ENCODE measurements at places on chromosomes 3 and 15.

DNA sequence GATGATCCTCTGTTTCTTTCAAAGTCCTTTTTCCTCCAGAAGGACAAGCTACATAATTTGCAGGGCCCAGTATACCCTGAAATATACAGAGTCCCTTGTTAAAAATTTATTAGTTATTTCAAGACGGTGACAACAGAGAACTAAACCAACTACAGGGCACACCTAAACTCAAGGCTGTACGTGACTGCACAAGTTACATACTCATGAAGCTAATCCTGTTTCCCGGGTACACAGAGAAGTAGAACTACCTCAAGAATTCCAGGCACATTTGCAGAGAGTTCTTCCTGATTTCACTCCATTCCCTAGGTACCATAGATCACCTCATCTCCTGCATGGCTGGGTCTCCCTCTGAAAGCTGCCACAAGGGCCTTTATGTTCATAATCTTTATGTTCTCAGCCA is 279.4 kb upstream of the ARL6 start:
- DNase-seq, result no peak

GRCh38 chr15:96732704-96733103 is 402.2 kb downstream of the NR2F2 start:
- DNase-seq, result no peak

GRCh38 chr15:78024883-78025282 is 52.6 kb downstream of the TBC1D2B start:
- peak; percentile 16 for DNase-seq

DNA sequence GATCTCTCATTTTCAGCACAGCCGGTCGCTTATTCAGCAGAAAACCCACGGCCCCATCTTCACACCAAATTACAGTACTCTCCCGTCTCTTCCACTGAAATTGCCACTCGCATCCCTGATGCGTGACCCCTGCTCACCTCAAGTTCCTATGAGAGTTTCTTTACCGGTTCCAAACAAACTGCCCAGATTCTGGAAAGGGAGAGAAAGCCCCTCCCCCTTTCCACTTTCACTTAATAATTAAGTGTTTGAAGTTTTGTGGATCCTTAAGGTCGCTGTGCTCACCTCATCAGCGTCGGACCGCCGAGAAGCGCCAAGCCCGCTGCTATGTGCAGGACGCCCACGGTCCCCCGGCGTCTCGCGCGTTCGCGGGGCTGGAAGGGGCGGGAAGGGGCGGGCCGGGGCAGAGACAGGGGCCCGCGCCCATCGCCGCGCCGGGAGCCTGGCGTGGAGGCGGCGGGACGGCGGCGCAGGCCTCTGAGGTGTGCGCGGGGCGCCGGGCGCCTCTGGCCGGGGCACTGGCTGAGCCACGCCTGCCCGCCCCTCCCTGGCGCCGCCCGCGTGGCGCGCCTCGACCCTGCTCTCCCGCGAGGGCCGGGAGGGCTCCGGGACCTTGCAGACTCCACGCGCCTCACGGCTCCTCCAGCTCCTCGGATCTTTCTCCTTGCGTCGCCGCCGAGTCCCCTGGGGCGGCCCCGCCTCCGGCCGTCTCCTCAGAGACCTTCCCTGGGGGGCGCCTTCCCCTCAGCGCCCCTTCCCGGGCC is at the start of gene GPR156:
GPR156 (minus strand) TSS at position 476 of the 761 bp plus-strand sequence. CDS start 41,124 bp downstream, outside the sequence.
- DNase-seq, result no peak

GRCh38 chr3:179961071-179961702 is 75.5 kb downstream of the PEX5L start:
- DNase-seq, result no peak

DNA sequence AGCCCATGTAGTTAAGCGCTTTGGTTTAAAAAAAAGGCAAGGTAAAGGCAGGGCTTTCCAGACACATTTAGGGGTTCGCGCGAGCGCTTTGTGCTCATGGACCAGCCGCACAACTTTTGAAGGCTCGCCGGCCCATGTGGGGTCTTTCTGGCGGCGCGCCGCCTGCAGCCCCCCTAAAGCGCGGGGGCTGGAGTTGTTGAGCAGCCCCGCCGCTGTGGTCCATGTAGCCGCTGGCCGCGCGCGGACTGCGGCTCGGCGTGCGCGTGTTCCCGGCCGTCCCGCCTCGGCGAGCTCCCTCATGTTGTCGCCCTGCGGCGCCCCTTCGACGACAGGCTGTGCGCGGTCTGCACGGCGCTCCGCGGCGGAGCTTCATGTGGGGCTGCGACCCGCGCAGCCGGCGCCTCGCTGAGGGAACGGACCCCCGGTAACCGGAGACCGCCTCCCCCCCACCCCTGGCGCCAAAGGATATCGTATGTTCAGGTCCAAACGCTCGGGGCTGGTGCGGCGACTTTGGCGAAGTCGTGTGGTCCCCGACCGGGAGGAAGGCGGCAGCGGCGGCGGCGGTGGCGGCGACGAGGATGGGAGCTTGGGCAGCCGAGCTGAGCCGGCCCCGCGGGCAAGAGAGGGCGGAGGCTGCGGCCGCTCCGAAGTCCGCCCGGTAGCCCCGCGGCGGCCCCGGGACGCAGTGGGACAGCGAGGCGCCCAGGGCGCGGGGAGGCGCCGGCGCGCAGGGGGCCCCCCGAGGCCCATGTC is 927 bp downstream of the SMAD6 start:
- no peak for DNase-seq

DNA sequence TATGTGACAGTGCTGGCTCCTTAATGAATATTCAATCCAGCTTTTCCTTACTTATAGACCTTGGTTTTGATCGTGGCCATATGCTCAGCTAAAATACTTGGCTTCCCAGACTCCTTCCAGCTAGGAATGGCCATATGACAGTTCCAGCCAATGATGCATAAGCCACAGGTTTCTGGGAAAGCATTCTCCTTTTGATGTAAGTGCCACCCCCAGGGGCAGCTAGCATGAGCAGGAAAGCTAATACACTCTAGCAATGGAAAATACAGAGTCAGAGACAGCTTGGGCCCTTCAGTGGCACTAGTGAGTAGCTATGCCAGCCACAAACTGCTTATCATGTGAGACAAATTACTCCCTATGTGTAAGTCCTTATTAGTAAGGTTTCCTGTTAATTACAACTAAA is 26.7 kb downstream of the TBC1D2B start:
- DNase-seq, result peak; percentile 60

GRCh38 chr3:50318615-50319014 is 3.9 kb downstream of the HYAL2 start:
- peak; percentile 38 for DNase-seq

- DNase-seq, result no peak
Observed at GRCh38 chr3:64460141-64460730, 227.6 kb downstream of the ADAMTS9 start.

DNA sequence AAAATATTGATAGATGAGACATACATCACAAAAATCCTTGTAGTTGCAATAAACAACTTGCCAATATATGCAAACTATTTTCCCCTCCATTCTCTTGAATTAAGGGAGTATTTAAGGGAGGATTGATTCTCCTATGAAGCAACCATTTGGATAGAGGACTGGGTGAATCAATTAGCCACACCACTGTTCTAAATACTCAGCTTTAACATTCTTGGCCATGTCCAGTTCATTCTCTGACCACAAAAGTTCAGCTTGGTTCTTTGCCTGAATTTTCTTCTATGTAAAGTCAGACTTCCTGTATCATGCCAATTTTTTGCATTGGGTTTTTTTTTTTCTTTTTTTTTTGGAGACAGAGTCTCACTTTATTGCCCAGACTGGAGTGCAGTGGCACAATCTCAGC is 15.8 kb upstream of the SEC11A start:
- no peak for DNase-seq

GRCh38 chr15:67446449-67446848 is 74.5 kb upstream of the C15orf61 start:
- DNase-seq, result no peak

- DNase-seq, result no peak
Observed at GRCh38 chr3:97954228-97954827, 17.9 kb downstream of the RIOX2 start.

GRCh38 chr15:56774356-56774755 is 41.0 kb upstream of the ZNF280D start:
- DNase-seq, result no peak

GRCh38 chr15:69059557-69059943 is 45.1 kb downstream of the NOX5 start:
- DNase-seq, result no peak

DNA sequence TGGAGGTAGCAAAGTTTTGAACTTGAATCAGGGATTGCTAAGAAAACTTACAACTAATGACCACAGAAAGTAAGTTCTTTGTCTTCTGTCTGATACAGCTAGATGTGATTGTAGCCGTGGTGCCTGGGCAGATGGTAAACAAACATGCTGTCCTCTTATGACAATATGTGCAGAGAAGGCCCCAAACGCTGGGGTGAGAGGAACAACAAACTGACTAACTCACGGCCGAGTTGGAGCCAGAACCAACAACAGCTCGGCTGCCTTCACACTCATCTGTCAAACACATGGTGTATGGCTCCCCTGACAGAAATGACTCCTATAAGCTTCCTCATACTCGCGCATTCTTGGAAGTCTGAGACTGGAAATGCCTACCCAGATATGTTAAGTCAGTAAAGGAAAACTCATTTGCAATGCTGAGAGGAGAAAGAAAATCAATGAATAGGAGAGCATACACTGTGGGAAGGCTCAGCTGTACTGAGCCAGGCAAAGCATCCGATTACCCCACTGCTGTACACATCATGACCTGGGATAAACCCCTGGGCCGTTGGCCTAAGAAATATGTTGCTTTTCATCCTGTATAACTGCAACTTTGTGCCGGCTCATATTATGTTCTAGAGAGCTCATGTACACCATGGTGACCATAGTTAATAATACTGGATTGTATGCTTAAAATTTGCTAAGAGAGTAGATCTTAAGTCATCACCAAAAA is 5.7 kb downstream of the THBS1 start:
- DNase-seq, result no peak

- no peak for DNase-seq
Observed at GRCh38 chr3:66851894-66852613, 146.1 kb upstream of the KBTBD8 start.

GRCh38 chr15:67370206-67370954 is 115.8 kb downstream of the IQCH start:
- no peak for DNase-seq

GRCh38 chr3:9130345-9131305 is 118.8 kb downstream of the SRGAP3 start:
- DNase-seq, result no peak

DNA sequence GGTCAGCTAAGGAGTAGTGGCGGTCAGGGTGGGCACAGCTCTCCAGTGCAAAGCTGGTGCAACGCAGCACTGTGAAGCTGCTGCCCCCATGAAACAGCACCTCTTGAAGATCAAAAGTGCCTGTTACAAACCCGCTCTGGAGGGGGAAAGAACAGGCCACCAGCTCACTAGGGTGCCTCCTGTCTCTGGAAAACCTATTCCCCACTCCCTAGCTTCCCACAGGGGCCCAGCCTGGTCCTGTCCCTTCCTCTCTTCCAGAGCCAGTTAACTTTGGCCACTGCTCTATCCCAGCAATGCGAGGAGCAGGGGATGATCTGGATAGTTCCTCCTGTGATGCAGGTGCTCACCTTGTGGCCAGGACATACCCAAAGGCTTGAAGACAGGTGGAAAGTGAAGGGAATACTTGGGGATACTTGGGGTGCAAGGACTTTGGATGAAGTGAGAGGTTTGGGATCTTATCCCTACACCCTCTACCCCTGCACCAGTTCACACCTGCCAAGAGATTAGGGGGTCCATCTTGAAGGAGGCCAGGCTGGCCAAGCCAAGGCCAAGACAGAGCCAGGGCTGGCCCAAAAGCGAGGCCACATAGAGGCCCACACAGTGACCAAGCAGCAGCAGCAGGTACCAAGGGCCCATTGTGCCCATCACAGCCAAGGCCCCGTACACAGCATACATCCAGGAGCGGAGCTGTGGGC is 4.2 kb downstream of the HHATL start:
- peak; percentile 35 for DNase-seq

DNA sequence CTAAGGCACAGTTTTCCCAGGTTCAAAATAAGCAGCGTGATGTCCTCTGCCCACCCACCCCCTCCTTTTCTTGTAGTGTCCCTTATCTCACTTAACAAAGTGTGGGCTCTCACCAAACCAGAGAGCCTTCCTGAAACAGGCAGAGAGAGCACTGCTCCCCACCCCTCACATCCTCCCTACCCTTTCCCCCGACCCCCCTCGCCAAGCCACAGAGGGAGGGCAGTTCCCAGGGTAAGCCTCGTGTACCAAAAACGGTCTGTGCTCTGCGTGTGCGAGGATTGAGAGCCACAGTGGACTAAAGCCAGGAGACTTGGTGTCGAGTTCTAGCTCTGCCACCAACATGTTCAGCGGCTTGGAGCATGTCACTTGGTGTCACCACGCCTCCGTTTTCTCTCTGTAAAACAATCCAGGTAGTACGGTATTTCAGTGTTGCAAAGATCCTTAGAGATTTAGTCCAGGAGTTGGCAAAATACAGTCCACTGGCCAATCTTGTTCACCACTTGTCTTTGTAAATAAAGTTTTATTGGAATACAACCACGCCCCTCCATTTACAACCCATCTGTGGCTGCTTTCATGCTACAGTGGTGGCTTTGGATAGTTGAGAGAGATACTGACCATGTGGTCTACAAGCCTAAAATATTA is 249.9 kb downstream of the OPA1 start:
- DNase-seq, result no peak

GRCh38 chr15:67613211-67613610 is 70.7 kb downstream of the MAP2K5 start:
- no peak for DNase-seq

DNA sequence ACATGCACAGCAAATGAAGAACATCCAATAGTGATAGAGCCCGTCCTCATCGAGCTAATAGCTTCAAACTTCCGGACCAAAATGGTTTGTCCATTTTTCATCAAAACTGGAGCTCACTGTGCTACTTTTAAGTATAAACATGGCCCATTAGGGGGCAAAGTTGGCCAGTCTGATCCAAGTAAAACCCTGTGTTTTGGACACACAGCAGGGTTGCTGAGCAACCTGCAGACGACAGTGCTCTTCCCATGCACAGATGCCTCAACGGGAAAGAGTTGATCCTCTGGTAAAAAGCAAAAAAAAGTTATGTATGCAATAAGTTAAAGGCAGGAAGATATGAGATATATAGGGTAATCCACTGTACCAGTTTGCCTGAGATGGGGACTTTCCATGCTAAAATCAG is 244.0 kb upstream of the THBS1 start:
- no peak for DNase-seq

GRCh38 chr3:2706144-2706835 is 403.9 kb downstream of the IL5RA start:
- no peak for DNase-seq

GRCh38 chr3:117411971-117412370 is 702.4 kb downstream of the TUSC7 start:
- no peak for DNase-seq

- DNase-seq, result no peak
Observed at GRCh38 chr3:123296836-123297626, 95.3 kb downstream of the SEC22A start.

GRCh38 chr3:66372681-66373350 is 128.0 kb downstream of the LRIG1 start:
- no peak for DNase-seq

DNA sequence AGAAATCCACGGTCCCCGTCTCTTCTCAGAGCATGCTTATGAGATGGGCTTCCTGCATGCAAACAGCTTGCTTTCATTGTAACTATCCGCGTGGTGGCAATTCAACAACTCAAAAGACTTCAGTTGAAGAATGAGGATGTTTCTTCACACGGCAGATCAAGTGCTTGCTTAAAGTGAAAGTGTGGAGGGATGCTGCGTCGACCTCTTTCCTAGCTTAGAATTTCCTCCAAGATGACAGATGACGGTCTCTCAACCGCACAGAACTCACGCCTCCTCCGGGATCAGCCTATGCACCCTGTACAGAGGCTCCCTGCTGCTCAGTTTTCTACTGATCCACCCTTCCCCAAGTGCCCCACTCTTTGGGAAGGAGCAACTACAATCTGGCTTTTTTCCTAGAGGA is 47.8 kb downstream of the PCSK6 start:
- DNase-seq, result peak; percentile 35

- DNase-seq, result no peak
Observed at GRCh38 chr3:44409640-44410410, 67.6 kb downstream of the ZNF445 start.
